Fibroblast of skin of left quadriceps (primary cell): ENCODE measurements at places on chromosomes 12 and 14.

DNA sequence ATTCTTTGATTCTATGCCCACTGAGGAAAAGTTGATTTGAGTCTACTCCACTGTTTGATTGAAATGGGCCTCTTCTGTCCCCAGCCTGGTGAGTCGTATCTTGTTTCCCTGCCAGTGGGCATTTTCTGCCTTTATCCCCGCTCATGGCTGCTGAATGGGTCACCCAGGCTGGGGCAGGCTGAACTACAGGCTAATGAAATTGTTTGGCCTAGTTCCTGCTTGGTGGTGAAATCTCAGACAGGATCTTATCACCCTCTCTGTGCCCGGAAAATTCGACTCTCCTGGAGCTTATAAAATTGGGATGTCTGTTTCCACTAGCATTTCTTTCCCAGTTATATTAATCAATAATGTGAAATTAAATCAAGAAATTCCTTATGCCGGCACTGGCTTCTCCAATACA is 65.0 kb downstream of the CHST11 start:
- DNase-seq: no peak

DNA sequence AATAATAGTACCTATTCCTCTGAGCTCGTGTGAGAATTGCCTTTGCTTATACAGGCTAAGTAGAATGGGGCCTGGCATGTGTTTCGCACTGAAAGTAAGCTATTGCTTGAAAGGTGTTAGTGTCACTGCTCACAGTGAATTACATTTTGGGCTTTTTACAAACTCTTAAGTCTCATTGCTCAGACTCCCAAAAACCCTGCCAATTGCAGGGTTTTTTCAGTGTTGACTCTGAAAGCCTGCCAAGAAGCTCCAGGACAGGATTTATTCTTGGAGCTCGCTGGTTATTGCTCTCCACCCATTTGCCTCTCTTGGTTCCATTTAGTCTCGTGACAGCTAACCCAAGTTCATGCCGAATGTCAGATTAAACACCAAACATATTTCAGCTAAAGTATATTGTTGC is 39.8 kb downstream of the NOPCHAP1 start:
- peak; percentile 16 for DNase-seq

DNA sequence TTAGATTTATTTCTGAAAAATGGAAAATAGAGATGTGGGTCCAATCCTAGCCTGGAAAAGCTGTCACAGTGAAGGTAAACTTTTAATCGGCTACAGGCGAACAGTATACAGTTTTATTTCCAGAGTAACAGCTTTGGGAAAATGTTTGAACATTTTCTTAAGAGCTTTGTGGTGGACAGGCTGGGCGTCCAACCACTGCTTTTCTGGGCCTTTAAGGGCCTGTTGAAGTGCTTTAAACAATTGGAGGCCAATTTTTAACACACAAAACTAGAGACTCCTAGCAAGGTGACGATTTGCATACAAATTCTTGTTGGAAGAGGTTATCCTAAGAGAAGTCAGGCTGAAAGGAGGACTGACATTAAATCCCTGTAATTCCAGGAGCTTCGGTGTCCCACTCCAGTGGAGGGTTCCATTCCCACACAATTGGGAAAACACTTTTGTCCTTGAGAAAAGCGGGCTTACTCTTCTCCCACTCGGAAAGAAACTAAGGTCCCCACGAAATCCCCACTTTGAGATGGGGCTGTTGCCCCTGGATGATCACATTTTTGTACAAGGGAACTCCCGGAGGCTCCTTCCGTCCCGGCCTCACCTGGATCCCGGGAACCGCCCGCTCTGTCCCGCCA is 26.9 kb downstream of the BCL11B start:
- DNase-seq: no peak

- no peak for DNase-seq
These were observed 55.4 kb downstream of the ASCL1 start for GRCh38 chr12:103012884-103013283.

DNA sequence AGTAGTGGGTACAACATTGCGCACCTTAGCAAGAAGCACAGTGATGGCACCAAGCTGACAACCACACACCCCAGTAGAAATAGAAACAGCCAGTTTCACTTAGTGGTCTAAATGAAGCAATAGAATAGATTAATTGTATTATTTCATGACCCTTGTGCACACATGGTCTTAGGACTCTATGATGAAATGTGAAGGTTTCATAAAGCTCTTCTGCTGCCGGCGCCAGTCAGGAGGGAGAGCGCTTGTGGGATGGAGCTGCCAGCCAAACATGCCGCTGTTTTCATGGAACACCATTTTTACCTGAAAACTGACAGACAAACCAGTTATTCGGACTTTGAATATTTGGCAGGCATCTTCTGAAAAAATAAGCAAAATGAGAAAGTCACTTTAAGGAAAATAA is 100.0 kb downstream of the PPP2R5C start:
- no peak for DNase-seq

- no peak for DNase-seq
These were observed at the start of gene AKT1 for GRCh38 chr14:104794993-104795780. Gene AKT1, minus strand, starts transcription at chr14:104795748. Its CDS starts 3,105 bp downstream, at chr14:104792643.

- no peak for DNase-seq
These were observed 62.8 kb downstream of the BEGAIN start for GRCh38 chr14:100524233-100524932.

DNA sequence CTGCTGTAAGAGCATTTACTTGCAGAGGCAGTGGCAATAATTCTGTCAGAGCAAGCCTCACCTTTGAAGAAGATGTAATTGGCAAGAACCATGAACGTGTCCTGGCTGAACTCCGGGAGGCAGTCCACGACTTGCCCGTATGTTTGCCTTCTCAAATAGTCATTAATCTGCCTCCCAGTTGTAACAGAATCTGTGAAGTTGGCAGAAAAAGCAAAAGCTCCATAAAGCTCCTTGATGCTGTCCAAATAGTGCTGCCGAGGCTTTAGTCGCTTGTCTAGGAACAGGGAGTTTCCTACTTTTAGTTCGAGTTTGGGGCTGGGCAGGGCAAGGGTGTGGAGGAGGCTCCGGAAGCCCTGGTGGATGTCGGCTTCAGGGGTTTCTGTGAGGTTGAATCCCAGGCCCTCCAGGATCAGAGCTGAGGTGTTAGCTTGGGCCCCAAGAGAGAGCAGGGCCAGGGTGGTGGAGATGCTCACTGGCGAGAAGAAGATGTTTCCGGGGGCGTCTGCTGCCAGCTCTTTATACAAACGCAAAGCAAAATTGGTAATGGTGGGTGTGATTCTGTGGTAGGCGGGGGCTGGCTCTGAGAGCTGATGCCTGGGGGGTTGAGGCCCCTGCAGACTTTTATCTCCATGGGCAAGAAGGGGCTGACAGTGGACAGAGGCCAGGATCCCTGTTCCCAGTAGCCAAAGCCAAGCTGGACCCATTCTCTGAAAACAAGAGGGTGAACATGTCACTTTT is 4.4 kb downstream of the SERPINA11 start:
- no peak for DNase-seq

- no peak for DNase-seq
These were observed 23.3 kb downstream of the PAX9 start for GRCh38 chr14:36684946-36685345.

DNA sequence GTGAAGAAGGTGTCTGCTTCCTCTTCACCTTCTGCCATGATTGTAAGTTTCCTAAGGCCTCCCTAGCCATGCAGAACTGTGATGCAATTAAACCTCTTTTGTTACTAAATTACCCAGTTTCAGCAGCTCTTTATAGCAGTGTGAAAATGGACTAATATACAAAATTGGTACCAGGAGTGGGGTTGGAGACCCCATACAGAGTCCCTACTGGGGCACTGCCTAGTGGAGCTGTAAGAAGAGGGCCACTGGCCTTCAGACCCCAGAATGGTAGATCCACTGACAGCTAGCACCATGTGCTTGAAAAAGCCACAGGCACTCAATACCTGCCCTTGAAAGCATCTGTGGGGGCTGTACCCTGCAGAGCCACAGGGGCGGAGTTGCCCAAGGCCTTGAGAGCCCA is 44.8 kb upstream of the CRADD start:
- no peak for DNase-seq

DNA sequence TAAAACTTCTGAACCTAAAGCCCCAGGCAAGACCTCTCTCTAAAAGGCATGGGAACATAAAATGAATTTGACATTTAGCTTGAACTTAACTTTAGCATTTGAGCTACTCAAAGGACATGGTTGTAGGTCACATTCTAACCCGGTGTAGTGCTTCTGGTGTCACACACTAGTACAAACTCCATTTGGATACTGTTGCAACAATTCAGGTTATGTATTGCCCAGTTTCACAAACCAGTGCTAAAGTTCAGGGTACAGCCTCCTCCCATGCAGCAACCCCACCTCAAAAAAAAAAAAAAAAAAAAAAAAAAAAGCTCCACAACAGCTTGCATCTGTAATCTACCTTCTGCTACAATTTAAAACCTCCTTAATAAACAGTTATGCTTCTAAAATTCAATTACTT is 7.8 kb downstream of the PPTC7 start:
- no peak for DNase-seq

DNA sequence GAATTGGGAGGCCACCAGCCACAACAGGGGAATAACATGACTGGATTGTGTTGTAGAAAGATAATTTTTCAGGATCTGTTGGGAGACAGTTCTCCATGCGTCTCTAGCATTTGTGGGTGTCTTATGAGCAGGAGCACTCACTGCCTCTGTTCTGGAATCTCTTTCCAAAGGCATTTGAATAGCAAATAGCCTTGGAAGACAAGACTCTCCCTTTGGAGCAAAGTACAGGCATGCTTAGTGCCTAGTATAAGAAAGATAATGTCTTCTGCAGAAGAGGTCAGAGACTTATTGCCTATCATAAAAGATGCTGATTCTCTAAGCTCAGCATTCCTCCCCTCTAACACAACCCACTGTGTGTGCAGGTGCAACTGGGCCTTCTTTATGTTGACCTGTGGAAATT is 58.3 kb downstream of the VCPKMT start:
- no peak for DNase-seq

DNA sequence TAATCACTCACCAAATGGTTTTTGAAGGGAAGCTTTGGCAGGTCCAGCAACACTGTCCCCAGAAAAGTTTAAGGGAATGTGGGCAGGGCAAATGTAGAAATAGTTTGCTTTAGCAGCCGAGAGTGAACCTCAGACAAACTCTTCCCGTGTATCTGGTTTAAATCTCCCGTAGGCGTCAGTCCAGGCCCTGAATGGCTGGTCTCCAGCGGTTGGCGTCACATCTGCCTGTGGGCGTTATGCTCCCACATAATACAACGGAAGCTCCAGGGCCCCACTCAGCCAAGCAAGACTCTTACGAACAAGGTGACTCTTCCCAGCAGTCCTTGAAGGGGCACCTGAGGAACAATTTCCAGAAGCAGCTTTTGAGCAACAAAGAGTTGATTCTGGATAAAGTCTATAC is 942 bp downstream of the ZC2HC1C start:
- no peak for DNase-seq

DNA sequence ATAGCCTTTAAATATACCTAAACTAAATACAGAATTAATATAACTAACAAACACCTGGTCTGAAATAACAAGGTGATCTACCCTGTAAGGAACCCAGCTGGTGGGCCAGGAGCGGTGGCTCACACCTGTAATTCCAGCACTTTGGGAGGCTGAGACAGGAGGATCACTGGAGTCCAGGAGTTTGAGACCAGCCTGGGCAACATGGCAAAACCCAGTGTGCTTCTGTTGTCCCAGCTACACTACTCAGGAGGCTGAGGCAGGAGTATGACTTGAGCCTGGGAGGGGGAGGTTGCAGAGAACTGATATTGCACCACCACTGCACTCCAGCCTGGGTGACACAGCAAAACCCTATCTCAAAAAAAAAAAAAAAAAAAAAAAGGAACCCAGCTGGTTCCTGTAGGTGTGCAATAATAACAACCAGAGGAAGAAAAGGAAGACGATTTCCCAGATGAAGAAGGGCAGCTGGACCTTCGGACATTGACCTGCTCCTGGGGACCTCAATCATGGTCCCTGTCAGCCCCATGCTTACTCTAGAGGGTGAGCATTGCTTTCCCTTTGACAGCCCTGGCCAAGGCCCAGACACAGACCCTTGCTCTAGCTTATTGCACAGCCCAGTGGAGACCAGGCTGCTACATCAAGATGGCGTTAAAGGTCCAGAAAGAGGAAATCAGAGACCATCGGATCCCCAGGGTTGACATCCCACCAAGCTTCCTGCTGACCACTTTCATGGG is 5.4 kb downstream of the FOS start:
- no peak for DNase-seq

DNA sequence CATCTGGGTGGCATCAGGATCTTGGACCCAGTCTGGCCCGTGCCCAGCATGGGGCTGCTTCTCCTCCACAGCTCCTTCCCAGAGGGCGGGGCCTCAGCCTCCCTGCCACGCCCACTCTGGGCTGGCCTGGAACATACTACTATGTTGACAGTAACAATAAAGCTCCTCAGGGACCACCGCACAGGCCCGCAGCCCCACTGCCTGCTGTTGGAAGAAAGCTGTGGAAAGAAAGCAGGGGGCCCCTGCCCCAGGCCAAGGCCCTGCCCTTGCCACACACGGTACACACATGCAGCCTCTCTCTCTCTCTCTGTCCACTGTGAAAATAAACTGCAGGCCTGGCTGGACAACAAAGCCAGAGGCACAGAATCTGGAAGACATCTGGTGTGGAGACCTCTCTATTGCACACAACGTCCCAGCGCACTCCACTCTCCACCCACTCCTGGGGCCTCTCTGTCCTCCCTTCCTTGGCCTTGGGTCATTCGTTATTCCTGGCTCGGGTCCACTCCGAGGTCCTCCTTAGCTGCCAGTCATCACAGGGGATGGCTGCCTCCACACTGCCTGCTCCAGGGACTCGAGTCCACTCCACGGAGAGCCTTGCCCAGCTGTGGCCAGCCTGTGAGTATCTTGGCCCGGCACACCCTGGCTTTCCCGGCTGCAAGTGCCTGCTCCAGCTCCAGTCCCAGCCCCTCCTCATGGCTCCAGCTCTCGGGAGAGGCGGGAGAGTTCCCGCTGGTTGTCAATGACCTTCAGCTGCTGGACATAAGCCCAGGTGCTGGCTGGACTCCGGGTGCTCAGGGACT is 11.8 kb upstream of the ENDOU start:
- DNase-seq: no peak

- DNase-seq: no peak
These were observed 160.4 kb downstream of the TBX5 start for GRCh38 chr12:114245555-114245954.

- DNase-seq: peak; percentile 37
These were observed 75.0 kb downstream of the BICD1 start for GRCh38 chr12:32181498-32182175.

GRCh38 chr14:67602995-67603545 is 3.0 kb upstream of the PIGH start:
- no peak for DNase-seq

DNA sequence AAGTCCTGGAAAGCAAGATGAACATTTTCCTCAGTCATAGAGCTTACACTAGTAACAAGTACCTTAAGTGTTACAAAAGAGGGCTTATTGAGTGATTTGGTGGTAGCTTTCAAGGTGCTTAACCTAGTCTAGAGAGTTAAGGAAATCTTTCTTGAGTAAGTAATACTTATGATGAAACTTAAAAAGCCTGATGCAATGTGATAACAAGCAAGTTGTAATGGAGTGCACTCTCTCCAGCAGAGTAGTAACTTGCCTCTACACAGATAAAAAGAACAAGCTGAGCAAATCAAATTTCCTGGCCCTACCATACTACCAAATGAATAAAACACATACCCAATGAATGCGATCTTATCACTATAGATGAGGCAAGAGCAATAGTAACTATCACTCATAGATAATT is 639.9 kb upstream of the FBXO33 start:
- DNase-seq: no peak
